ENCODE measurements at places on chromosomes 11 and 22. TPM values are rescaled to one million over a fixed set of nuclear protein-coding genes. Genes with fewer than 3 reads are reported as not detected.

Gene MMP12
- not detected for total RNA-seq

Gene MS4A3
- total RNA-seq: not detected

Gene SYT7
- total RNA-seq: 10.8 TPM

Gene CAPN5
- 0.57 TPM for total RNA-seq

Gene UPK2
- total RNA-seq: 0.30 TPM

Gene MS4A12
- not detected for total RNA-seq

Gene TNNT3
- total RNA-seq: not detected

Gene RTN4RL2
- total RNA-seq: 0.31 TPM

Gene TRIM6
- 2.8 TPM for total RNA-seq

Gene PATE4
- not detected for total RNA-seq

Gene OR5M11
- not detected for total RNA-seq

Gene MN1
- total RNA-seq: 22.3 TPM

Gene CASP12
- total RNA-seq: not detected
